ENCODE measurements at places on chromosomes 5 and 9.
A peak's percentile ranks its signal among the peaks of the same experiment; 100 is the strongest.

DNA sequence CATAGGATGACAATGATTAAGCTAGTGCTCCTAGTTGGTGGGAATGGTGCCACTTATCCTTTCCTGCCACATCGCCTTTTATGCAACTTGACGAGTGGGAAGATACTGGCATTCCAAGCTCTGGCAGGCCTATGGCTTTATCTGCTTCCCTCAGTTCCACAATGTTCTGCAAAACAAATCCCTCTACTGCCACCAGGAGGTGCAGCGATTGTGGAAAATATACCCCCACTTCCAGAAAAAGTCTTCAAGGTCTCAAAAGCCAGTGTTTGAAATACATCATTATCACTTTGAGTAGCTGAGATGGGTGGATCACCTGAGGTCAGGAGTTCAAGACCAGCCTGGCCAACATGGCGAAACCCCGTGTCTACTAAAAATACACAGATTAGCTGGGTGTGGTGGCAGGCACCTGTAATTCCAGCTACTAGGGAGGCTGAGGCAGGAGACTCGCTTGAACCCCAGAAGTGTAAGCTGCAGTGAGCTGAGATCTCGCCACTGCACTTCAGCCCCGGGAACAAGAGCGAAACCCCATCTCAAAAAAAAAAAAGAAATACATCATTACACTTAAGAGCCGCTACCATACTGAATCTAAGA is 3.4 kb downstream of the CLINT1 start:
- peak; percentile 54 for DNase-seq

DNA sequence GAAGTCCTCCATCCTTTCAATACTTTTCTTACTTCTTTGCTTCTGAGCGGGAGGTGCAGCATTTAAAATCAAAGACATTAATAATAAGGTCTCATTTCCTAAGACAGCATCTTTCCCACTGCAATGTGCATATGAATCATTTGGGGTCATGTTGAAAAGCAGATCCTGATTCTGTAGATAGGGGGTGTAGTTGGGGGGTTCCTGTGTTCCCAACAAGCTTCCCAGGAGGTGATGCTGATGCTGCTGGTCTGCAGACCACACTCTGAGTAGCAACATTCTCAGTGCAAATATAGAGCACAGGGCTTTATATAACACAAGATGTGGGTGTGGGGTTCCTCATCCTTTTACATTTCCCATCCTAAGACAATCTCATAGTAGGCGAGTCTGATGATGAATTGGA is 126.5 kb upstream of the PALM2AKAP2 start:
- no peak for DNase-seq

- no peak for DNase-seq
Measured at GRCh38 chr5:39928709-39929108, 503.9 kb upstream of the DAB2 start.

GRCh38 chr5:126987271-126987899 is 43.0 kb downstream of the MARCHF3 start:
- DNase-seq = no peak

- no peak for DNase-seq
Measured at GRCh38 chr5:135964670-135965320, 10.0 kb upstream of the LECT2 start.

- no peak for DNase-seq
Measured at GRCh38 chr5:69444127-69444754, 29.3 kb downstream of the MARVELD2 start.

GRCh38 chr9:2110036-2110435 is 94.9 kb downstream of the SMARCA2 start:
- DNase-seq = no peak

- no peak for DNase-seq
Measured at GRCh38 chr5:39203951-39204350, 15.4 kb downstream of the FYB1 start.

DNA sequence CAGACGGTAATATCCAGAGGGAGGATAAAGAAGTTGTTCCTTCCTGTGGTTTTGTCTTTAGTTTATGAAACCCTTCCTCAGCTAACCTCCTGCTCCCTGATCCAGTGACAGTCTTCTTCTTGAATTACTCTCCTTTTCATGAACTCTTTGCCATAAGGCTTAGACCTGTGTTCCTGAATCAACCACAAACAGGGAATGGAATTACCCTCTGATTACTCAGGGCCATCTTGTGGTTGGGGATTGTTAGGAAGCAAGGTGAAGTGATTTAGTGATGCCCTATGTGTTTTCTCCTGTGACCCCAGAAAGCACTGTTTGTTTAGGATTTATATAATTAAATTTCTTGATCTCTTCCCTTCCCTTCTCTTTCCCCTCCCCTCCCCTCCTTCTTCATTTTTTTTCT is 409.1 kb downstream of the TAF11L14 start:
- DNase-seq = no peak

DNA sequence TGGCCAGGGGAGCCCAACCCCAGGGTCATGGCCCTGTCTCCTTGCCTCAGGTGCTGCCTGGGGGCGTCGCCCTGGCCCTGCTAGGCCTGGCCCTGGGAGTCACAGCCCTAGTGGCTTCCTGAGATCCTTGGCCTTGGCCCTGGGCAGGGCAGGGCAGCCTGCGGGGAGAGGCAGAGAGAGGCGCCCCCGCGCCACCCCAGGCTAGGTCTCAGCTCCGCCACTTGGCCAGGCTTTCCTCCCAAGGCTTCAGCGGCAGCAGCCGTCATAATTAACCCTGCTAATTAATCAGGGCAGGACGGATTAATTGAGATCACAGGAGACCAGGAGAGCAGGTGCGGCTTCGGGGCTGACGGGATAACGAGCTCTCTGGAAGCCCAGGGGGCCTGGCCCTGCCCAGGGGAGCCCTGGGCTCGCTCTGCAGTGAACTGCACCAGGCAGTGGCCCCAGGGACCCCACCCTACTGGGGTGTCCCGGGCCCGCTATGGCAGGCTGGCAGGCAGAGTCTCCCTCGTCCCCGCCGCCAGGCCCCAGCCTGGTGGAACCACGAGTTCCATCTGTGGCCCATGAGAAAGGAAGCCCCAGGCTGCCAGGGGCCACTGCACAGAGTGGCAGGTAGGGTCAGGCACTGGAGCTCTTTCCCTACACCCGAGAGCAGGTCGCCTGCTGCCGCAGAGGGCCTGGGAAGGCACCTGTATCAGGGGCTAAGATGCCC is 269.6 kb downstream of the PBX3 start:
- DNase-seq = no peak

GRCh38 chr5:110258460-110259216 is 467.8 kb downstream of the TMEM232 start:
- no peak for DNase-seq

DNA sequence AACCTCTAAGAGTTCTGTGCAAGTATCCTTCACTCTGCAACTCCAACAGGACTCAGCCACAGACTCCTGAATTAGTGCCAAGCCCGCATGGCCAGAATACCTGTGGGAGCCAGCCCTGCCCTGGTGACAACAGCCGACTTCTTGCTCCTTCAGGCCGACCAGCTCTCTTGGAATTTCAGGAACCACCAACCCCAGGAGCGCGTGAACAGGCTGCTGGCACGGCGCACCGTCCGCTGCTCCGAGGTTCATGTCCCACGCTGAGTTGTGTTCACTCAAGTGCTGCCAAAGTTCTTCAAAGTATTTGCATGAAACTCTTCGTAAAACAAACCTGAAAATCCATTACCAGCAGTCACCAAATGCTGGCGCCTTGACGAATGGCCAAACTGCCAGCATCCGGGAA is 232.8 kb downstream of the NR2F1-AS1 start:
- DNase-seq = no peak

GRCh38 chr5:33270671-33271070 is 170.1 kb upstream of the TARS1 start:
- DNase-seq = no peak

DNA sequence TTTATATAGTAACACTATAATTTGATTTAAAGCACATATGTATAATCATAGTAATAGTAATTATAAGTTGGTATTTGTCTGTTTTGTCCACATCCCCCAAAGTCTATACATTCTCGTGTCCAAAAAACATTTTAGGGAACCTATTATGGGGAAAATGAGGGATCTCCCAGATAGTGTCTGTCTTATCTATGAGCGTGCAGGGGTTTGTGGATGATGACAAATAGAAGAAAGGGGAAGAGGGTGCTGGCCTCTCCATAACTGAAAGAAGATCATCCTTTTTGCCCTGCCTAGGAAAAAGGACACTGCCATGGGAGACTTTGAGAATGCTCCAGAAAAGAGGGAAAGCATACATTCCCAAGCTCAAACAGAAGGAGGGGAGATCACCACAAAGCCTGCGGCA is 45.3 kb downstream of the C5orf22 start:
- no peak for DNase-seq

DNA sequence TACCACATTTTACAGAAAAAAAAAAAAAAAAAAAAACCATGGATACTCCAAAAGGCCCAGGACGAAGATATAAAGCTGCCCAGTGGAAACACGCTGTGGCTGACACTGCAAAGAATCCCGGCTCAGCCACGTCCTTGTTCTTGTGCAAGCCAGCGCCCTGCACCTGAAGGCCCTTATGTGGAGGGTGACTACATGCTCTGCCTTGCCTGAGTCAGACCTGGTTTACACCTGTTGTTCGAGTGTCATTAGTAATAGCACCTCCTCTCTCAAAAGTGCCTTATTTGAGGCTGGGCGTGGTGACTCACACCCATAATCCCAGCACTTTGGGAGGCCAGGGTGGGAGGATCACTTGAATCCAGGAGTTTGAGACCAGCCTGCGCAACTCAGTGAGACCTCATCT is 54.3 kb upstream of the ZSWIM6 start:
- DNase-seq = no peak

DNA sequence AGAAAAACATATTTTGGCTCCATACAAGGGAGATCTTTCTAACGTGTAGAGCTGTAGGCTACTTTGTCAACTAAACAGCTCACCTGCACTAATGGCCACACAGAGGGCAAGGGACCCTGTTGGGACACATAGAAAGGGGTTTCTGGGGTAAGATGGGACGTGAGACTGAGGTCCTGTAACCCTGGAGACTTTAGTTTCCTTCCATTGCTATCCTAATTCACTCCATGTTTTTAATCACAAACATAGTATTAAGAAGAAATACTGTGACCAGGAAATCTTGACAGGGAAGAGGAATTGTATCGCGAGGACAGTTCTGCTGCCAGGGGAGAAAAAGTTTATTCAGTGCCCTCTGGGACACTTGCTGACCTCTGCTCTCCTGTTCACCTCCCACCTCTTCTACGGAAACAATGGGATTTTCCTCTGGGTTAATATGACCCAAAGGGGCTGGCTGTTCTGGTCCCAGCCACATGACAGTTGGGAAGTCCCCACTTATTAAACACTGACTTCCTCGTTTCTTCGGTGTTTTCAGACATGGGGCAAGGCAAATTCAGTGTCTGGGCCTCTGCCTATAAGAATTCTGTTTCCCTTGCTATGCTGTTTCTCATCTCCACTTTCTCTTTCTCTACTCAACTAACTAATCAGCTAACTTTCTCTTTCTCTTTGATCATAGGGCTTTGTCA is 106.9 kb upstream of the SEMA6A start:
- no peak for DNase-seq

DNA sequence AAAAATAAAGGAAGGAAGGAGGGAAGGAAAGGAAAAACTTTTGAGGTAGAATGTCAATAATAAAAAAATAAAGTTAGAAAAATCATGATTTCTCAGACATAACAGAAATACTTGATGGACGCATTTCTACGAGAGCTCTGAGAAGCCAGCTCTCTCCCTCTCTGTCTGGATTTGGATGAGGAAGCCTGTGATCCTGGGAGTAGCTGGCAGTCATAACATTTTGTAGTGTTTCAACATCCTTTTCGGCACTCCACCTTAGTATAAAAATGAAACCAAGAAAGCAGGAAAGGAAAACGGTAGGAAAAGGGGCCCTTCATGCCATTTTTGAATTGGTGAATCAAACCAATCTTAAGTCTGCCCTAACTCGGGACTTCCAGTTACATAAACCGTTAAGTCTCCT is 321.3 kb downstream of the EPB41L4A start:
- no peak for DNase-seq

DNA sequence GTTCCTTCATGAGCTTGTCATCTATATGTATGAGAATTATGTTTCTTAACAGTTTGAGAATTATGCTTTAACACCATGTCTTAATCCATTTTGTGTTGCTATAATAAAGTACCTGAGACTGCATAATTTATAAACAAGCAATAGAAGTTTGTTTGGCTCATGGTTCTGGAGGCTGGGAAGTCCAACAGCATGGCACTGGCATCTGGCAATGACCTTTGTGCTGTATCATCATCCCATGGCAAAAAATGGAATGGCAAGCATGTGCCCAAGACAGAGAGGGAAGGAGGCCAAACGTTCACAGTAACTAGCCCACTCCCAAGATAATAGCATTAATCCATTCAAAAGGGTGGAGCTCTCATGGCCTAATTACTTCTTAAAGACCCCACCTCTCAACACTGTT is 67.6 kb downstream of the MTX3 start:
- DNase-seq = no peak

GRCh38 chr9:18935541-18935940 is 97.5 kb downstream of the SAXO1 start:
- no peak for DNase-seq

GRCh38 chr5:37658440-37658839 is 181.4 kb downstream of the GDNF start:
- no peak for DNase-seq

DNA sequence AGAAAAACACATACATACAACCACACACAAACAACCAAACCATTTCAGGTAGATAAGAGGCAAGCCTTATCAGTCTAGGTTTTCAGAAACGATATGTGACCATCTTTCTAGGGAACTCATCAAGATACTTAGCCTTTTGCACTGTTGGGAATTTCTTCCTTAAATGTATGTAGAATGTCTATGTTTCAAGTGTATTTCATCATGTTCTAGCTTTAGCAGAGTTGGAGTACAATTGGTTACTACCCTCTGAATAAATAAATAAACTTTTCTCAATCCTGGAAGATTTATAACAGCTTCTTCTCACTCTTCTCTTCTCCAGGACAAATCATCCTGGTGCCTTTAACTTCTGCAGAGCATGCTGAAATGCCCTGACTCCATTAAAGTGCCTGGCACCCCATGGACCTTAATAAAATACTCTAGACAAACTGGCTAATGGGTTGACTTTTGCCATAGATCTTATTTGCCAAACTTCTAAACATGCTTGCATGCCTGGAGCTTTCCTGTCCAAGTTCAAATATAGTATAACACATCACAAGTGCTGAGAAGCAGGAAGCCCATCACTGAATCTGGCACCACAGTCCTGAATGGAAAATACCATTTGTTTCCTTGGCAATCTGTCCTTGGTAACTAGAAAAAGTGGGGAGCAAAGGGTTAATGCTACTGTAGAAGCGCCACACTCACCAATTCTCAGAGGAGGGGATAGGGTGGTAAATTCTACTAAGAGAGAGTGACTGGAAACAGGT is 33.1 kb upstream of the ZNF462 start:
- DNase-seq = no peak

DNA sequence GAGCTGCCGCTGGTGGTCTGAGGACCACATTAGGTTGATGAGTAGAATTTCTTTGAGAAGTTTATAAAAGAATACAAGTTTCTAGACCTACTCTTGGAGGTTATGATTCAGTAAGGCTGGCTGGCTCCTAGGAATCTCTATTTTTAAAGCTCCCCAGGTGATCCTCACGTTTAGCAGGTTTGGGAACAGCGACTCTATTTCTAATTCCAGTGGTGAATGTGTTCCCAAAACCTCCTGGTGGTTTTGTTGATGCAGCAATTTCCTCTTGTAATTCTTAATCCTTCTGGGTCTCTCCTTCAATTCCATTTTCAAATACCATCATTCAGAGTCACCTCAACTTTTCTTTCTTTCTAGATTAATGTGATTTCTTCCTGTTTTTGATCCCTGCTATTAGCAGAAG is 215.9 kb upstream of the RFX3 start:
- no peak for DNase-seq
